ENCODE measurements at places on chromosomes 6 and 20. TPM values are rescaled to one million over a fixed set of nuclear protein-coding genes. Genes with fewer than 3 reads are reported as not detected.

The CDH4 gene
- total RNA-seq: 0.52 TPM

DNA sequence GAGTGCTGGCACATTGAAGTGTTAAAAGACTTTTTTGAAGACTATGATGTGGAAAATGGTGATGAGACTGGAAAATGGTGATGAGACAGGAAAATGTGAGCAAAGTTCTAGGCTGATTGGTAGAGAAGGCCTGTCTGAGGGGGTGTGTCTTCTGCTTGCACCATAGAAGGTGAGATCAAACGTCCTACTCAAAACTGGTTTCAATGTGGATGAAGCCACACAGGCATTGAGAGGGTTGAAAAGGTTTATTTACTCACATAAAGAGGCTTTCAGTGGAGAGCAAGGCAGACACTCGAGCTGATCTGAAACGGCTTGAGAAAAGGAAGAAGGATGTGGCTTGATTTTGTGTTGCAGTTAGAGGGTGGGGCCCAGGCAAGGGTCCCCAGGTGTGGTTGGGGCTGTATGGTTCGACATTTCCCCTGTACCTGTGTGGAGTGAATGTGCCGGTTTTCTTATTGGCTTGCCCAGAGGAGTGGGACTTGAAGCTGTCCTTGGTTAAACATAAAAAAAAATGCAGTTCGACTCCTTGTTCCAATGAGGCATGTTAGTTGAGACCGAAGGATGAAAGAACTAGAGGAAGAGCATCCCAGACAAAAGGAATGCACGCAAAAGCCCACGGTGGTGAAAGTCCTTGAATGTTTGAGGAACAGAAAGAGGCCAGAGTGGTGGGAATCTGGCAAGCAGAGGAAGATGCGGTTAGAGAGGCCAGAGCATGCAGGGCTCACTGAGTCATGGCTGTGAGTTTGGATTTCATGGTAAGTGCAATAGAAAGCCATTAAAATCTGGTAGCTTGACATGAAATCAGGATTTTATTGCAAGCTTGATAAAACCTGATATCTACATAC lies 172.3 kb downstream of the EPM2A start:
- DNase-seq: no peak

GRCh38 chr20:60262967-60263603 lies 304.9 kb downstream of the CDH26 start:
- peak; percentile 20 for DNase-seq

The SPEF1 gene
- 1.3 TPM for total RNA-seq

The HUS1B gene
- 19.1 TPM for total RNA-seq

The SLC17A9 gene
- total RNA-seq: 0.78 TPM

The SIGLEC1 gene
- total RNA-seq: 2.1 TPM

- no peak for DNase-seq
These were observed 25.0 kb upstream of the TBC1D22B start for GRCh38 chr6:37232430-37233017.

- DNase-seq: no peak
These were observed 3.8 kb downstream of the PTPRT start for GRCh38 chr20:43185901-43186300.

The RIN2 gene
- total RNA-seq: 34.0 TPM

- DNase-seq: no peak
These were observed 2.8 kb upstream of the ZCCHC3 start for GRCh38 chr20:294602-295001.

- no peak for DNase-seq
These were observed 16.2 kb upstream of the SGK2 start for GRCh38 chr20:43542674-43543073.

The SLPI gene
- 14.5 TPM for total RNA-seq

- peak; percentile 45 for DNase-seq
These were observed 258.1 kb downstream of the TAF4 start for GRCh38 chr20:61807471-61808160.
